ENCODE measurements at places on chromosomes 3 and 15. TPM values are rescaled to one million over a fixed set of nuclear protein-coding genes. Genes with fewer than 3 reads are reported as not detected.

DNA sequence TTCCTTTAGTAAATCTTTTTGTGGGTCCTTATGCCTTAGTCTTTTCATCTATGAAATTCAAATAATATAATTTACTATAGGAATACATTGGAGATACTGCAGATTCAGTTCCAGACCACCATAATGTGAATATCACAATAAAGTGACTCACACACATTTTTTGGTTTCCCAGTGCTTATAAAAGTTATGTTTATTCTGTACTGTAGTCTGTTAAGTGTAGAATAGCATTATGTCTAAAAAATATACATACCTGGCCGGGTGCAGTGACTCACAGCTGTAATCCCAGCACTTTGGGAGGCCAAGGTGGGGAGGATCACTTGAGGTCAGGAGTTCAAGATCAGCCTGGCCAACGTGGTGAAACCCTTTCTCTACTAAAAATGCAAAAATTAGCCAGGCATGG, 53.9 kb upstream of the PAQR5 start:
- no peak for DNase-seq

The IL17RE gene
- total RNA-seq = 6.6 TPM

DNA sequence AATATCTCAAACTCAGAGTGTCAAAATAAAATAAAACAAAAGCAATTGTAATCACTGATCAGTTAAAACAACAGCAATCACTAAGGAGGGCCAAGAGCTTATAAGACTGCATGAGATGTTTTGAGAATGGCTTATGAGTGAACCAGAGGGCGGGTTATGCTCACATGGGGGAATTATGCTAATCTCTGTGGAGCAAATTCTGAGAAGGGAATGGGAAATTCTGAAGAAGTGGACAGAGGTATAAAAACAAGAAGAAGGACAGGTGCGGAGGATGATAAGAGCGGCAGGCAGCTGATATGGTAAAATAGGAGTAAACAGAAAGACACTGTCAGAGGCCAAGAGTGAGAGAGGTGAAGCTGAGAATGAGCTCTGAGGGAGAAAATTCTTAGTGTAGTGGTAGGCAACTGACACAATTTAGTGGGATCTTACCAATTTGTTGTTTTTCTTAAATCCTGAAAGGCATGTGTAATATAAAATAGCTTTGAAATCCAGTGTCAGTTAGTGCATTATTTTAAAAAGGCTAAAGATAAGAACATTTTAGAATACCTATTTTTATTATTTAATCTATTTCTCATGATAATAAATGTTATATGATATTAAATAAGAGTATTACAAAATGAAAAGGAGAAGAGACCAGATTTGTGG, 133.8 kb downstream of the SPATA16 start:
- DNase-seq = no peak

DNA sequence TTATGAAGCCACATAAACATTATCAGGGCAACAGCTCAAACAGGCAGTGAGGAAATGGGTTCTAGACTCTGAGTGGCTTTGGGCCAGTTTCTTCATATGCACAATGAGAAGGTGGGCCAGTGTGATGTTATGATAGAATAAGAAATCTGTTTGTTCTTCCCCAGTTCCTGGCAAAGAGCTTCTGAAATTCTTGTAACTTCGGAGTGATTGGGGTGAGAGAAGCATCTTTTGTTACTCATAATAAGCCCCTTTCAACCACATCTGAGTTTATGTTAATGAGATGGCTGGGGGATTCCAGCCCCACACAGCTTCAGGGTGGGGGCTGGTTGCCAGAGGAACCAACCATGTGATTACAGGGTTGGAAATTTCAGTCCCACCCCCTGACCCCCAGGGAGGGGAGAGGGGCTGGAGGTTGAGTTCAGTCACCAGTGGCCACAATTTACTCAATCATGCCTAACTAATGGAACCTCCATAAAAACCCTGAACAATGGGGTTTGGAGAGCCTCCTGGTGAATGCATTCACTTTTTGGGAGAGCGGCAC, 57.0 kb upstream of the FRMD4B start:
- DNase-seq = no peak

DNA sequence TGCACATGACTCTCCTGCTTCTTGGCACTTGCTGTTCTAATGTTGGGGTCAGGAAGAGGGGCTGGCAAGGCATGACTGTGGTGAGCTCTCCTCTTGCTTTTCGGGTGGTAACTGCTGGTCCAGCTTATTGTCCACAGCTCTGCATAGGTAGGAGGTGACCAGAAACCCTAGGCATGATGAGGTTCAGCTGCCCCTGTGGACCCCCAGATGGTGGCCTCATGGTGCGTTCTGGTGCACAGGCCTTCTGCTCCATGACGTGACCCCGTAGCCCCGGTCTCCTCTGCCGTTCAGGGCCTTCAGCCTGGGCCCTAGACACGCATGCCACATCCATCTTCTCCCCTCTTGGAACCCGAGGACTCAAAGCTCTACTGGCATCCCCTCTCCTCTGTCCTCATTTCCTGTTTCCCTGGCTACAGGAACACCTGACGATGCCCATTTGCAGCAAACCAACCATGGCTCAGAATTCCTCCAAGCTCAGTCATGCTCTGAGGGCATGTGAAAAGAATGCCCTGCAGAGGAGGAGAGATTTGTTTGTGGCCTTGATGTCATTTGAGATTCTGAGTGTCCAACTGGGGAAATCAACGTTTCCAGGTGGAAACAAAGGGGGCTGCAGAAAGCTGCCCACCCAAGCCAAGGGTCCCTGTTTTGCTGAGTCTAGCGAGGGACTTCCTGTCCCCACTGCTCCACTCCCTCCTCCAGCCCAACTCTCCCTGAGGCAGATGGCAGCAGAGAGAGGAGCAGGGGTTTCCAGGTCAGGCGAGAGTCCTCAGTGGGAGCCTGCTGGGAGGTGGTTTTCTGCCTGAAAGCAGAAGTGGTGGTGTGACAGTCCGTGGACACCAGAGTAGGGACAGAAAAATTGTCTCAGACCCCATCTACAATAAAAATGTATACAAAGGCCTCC, 198.7 kb upstream of the LYSMD4 start:
- no peak for DNase-seq

DNA sequence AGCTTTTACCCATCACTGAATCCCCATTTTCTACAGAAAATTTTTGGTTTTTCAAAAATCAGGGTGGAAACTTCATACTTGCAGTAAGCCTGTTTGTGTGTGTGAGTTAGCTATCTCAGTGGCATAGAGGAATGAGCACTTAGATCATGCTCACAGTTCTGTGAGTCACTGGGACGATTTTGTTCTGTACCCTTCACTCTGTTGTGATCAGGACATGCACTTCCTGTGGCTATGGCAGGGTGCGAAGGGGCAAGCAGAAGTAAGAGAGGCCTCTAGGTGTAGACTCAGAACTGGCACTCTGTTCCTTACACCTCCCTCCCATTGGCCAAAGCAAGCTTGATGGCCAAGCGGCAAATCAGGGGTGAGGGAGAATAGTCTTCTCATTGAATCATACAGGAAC, 11.6 kb downstream of the NIPA2 start:
- DNase-seq = no peak
